ENCODE measurements at places on chromosomes 5 and 9.

- no peak for DNase-seq
Observed at GRCh38 chr5:143360755-143361154, 42.7 kb downstream of the NR3C1 start.

- DNase-seq: no peak
Observed at GRCh38 chr5:107676702-107677101, 6.0 kb upstream of the EFNA5 start.

DNA sequence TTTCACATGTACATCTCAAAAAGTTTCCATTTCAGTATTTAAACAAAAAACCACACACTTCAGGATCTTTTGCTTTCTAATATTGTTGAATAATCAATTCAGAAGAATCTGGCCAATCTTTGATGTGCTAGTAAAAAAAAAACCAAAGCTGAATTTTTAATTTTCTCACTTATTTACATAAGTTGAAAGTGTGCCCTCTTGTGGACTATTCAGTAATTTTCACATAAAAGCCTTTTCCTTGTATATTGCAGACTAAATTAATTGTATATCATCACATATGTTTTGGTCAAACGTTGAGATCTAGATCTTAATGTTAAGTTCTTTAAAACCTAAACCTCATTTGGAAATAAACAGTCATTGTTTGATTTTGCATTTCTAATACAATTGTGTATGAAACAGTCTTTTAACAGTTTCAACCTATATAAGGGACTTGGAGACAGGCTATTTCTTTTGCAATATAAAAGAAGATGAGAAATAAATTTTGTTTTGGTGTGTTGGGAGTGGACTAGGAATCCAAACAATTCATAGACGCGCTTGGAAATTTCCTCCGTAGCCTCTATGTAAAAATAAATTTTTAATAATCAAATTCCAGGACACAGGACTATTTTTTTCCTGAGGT, 68.1 kb downstream of the NIPBL start:
- DNase-seq: no peak

DNA sequence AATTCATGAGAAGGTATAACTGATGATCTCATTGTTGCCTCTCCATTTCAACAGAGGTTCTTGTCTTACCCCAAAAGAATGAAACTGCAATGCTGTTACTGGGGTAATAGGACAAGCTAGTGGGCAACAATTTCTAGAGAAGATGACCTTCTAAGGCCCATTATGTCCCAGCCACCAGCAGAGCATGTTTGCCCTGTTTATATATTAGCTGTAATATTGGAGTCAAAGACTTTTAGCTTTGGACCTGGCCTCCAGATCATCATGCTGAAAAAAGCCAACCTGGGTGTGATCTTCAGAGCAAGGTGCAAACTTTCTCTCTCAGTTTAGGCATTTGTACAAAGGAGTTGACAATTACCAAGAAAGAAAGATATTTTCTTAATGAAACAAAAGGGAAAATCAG, 3.4 kb downstream of the ALDOB start:
- no peak for DNase-seq

DNA sequence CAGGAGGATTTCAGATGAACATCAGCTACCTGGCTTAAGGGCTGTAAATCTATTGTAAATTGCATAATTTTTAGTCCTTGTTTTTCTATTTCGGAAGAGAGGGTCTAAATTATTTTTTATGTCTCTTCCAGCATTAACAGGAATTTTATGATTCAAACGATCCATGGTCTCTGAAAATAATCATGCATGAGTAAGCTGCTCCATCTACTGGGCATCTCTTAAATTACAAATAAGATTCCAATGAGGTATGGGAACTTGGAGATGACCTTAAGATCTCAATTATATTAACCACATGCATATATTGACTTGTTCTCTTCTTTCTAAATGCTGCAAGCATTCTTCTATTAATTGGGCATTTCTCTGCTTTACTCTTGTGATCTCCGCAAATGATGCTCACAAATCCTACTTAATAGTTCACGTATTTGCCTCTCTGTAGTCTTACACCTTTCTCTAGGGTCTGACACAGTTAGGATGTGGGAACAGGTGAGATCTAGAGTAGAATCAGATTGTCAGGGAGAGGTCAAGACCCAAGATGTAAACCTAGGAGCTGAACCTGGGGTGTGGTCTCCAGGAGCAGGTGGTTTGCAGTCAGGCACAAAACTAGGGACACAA, 86.9 kb downstream of the NUDT12 start:
- DNase-seq: no peak

All from activated T-cell treated with anti-CD3 and anti-CD28 coated beads for 1 hour (primary cell).